ENCODE measurements at places on chromosomes 6 and 20.

- no peak for DNase-seq
Observed at GRCh38 chr6:28134716-28135115, 7.0 kb upstream of the ZKSCAN8 start.

DNA sequence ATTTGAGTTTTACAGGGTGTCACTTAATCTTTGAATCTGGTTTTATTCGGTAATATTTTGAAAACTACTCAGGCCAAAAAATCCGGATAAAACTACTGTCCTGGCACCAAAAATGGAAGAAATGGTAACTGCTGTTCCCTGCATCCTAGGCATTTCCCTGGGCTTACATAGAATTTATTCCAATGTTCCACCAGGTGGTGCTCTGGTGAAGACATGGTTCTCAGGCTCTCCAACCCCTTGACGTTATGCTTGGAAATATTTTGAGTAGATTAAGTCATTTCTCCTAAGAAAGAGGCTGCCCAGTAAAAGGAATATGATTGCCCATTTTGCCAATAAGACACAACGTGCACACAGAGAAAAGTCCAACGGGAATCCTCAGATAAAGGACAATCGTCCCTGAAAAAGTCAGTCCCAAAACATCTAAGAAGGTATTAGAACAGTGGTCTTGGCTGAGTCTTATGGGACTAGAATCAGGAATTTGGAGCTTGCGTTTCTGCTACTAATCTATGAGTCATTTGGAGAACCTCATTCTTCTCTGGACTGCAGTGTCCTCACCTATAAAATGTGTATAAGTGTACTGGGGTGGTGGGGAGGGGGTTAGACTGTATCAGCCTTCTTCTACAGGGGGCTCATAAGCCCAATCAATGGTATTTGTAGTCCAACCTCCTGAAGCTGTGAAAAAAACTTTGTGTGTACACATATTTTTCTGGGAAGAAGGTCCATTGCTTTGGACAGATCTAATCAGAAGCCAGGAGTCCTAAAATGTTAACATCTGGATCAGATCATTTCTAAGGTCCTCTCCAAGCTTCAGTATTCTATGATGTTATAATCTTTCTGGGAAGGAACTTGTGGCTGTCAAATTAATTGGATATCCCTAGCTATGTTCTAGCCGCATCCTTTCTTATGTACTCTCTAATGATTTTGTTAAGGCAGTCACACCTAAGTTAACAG, 131.0 kb upstream of the BMP2 start:
- DNase-seq: no peak

GRCh38 chr6:119620846-119621555, 271.4 kb upstream of the MAN1A1 start:
- no peak for DNase-seq

- no peak for DNase-seq
Observed at GRCh38 chr6:152404936-152405595, 232.1 kb downstream of the SYNE1 start.

DNA sequence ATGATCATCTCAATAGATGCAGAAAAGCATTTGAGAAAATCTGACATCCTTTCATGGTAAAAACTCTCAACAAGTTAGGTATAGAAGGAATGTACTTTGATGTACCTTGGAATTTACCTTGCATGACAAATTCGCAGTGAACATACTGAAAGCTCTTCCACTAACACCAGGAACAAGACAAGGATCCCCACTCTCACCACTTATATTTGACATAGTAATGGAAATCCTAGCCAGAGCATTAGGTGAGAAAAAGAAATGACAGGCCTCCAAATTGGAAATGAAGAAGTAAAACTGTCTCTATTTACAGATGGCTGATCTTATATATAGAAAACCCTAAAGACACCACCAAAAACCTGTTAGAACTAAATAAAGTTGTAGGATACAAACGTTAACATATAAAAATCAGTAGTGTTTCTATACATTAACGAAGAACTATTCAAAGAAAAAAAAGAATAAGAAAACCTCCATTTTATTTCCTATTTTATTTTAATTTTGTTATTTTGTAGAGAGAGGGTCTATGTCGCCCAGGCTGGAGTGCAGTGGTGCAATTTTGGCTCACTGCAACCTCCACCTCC, 26.9 kb downstream of the PCNA start:
- no peak for DNase-seq

- no peak for DNase-seq
Observed at GRCh38 chr6:79426625-79427278, 110.5 kb downstream of the LCA5 start.

DNA sequence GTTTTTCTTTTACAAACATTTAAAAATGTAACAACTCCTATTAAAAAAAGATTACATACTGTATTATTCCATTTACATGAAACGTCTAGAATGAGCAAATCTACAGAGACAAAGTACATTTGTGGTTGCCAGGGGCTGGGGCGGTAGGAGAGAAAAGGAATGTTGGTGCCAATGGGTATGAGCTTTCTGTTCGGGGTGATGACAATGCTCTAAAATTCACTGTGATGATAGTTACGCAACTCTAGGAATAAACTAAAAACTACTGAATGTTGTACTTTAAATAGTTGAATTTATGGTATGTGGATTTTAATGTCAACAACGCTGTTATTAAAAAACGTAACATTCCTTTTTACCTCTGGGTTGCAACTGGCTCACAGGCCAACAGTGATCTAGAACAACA, 211.1 kb downstream of the GMDS start:
- DNase-seq: no peak

DNA sequence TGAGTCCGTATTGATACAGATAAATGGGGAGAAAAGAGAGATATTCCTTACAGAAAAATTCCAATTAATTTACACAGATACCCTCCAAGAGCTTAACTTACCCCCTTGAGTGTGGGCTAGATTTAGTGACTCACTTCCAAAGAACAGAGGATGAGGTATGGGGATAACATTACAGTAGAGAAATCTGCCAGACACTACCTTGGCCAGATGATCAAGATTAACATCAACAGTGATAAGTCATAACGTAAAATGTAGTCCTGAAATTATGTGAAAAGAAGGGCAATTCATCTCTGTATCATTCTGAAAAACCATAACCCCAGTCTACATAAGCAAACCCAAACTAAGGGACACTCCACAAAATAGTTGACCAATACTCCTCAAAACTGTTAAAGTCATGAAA, 69.3 kb downstream of the PDSS2 start:
- DNase-seq: no peak

All from stimulated activated CD4-positive, alpha-beta T cell treated with anti-CD3 and anti-CD28 coated beads, TNF-alpha, amount 100 ng/mL, for 24 hours (primary cell).